NCI-H1694 (cell line): ENCODE measurements at places on chromosomes 16 and 17.
A peak's percentile ranks its signal among the peaks of the same experiment; 100 is the strongest.

- no peak for DNase-seq
These were observed 408 bp downstream of the ADGRG1 start for GRCh38 chr16:57628783-57629293.

GRCh38 chr17:6257336-6257735, 177.6 kb downstream of the AIPL1 start:
- DNase-seq: no peak

DNA sequence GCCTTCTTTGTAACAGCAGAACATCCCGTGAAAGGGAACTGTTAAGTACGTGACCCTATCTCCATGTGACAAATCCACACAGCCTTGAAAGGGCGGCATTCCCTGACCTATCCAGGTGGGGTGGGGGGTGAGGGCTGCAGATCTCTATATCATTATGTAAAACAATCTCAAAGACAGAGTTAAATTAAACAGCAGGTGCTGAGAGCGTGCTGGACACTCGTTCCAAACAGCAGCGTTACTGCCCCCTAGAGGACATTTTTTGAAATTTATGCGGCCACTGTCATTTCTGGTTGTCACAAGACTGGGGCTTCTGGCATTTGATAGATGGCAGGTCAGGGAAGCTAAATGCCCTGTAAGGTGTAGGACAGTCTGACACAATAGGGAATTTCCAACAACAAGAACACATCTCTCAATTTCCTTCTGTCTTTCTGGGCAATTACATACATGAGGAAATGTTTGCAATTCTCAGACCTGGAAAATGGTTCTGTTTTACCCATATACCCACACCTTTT, 6.7 kb upstream of the SLC25A39 start:
- peak; percentile 89 for DNase-seq

DNA sequence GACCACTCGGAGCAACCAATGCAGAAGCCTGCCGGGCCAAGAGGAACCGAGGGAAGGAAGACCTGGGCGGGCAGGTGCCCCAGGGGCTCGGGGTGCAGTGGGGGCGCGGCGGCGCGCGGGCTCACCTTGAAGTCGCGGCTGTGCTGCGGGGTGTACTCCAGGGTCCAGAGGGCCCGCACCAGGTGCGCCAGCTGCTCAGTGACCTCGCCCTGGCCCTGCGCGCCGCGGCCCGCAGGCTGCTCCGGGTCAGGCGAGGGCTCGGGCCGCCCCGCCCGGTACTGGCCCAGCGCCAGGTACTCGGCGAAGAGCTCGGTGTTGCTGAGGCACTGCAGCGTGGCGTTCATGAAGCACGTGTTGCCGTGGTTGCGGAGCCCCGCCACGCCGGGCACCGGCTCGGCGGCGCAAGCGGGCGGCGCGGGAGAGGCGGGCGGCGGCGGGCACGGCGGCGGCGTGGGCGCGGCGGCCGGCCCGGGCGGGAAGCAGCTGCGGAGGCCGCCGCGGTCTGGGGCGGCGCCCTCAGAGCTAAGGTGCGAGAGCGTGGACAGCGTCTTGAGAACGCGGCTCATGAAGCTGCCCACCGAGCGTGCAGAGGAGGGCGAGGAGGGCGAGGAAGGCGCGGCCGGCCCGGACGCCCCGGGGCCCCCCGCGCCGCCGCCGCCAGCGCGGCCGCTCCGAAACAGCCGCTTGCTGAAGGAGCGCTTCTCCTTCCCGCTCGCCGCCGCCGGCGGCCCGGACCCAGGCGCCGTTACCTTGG, 562 bp downstream of the USP31 start:
- no peak for DNase-seq

DNA sequence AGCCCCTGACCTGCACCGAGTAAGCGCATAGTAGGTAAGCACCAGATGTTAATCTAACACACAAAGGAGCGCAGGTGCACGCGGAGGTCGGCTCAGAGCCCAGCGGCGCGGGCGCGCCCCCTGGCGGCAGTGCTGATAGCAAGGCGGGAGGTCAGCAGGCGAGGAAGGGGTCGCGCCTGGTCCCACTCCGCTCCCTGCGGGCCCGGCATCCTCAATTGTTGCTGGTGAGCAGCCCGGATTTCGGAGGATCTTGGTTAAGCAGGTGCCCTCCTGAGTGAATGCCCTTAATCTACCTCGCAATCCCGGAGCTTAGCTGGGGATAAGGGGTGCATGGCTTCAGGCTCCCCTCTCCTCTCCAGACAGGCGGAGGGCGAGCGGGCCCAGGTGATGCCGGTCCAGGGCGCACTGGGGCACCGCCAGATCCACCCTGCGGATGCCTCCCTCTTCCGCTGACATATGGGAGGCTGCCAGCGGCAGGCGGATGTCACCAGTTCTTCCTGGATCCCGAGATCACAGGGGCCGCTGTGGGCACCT, 4.0 kb upstream of the WNT3 start:
- DNase-seq: no peak

DNA sequence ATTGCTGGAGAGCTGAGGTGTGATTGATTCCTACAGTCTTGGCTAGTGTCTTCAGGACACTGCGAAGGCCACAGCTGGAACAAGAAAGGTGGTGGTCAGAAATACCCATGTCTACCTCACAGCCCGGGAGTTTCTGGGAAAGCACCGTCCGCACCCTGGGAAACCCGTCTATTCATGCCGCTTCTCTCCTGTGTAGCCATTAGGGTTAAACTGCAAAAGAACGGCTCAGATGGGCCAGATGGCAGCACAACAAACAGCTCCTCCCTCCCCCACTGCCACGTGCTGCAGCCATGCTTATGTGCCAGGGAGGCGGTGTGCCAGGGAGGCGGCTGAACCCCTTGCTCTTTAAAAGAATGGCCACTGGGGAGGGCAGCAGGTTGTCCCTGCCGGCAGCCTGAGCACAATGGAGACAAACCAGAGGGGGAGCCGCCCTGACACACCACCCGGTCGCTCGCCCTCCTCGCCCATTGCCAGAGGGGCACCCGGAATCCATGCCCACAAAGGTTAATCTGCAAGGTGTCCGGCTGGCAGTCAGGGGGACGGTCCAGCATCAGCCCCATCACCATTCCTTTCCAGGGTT, 65.2 kb downstream of the CYTH1 start:
- DNase-seq: peak; percentile 95

DNA sequence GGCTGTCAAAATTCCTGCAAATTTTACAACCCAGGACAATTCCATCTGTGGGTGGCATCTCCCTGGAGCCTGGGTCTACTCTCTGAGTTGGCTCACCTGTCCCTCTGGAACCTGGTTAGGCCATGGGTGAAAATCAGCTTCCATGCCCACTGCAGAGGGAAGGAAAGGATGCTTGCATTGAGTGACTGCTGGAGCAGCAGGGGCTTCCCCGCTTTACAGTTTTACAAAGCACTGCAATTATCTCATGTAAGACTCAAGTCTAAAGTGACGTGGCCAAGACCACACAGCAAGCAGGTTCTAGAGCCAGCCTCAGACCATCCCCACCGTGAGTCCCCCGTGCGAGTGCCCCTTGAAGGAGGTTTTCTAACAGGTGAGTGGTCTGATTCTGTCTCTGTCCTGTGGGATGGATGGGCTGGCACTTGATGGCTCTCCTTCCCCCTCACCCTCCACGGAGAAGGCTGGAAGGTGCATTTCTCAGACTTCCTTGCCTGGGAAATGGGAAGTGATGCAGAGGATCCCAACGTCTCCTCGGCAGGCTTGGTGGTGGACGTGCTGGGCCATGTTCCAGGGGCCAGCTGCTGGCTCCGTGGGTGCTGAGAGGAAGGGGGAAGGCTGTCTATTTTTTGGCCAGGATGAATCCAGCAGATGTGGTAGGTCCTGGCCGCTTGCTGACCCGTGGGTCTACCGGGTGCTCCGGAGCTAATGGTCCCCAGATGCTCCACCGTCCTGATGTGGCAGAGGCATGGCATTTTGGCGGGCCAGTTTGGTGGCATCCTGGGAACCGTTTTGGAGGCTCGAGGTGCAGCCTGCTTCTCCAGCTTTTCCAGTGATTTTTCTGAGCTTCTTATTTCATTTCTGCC, 26.3 kb upstream of the CBX4 start:
- no peak for DNase-seq

- DNase-seq: peak; percentile 47
These were observed 4.0 kb upstream of the RPL38 start for GRCh38 chr17:74199306-74200092.
